M059J (cell line): ENCODE measurements at places on chromosomes 1 and 21. TPM values are rescaled to one million over a fixed set of nuclear protein-coding genes. Genes with fewer than 3 reads are reported as not detected.

GRCh38 chr1:91015794-91016550, 5.9 kb downstream of the ZNF644 start:
- DNase-seq = peak; percentile 37

GRCh38 chr1:228743405-228743804, 8.1 kb downstream of the RHOU start:
- DNase-seq = no peak

DNA sequence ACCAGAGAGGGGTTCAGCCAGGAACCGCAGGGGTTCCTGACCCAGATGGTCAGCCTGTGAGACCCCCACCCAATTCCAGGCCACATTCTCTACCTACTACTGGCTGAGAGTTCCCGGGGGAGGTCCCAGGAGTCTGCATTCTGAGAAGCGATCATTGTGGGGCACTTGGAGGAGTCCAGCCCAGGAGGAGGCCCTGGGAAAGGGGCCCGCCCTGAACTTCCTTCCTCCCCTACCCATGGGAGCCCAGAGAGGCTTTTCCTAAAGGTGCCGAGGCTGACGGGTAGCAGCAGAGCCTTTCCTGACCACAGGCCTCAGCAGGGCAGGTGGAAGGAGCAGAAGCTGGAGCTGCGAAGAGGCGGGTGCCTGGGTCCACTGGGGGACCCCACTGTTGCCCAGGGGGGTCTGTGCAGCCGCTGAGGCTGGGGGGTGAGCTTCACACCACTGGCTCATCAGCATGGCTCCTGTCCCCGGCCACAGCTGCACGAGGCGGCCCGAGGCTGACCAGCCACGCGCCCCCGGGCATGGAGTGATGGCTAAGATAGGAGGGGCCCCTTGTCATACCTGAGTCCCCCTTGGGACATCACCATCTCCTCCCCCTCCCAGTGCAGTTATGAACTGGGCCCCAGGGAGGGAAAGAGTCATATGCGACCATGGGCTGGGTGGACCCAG, 127.7 kb downstream of the PRDM16 start:
- DNase-seq = no peak

DNA sequence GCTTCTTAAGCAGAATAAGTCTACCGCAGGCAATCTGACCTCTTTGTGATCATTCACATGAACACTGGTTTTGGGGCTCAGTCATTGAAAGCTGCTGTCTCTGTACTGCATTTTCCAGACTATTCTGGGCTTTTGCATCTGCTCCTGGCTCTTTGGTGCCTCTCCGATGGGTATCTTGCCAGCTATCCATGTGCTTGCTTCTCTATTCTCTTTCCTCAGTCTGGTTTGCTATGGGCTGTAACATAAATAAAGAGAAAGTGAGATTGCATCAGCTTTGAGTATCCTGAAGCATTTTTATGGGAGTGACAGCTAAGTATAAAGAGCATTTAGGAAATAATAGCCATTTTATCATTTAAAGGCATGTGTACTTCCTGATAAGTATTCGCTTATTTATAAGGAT, 70.7 kb downstream of the C1orf21 start:
- DNase-seq = peak; percentile 3

DNA sequence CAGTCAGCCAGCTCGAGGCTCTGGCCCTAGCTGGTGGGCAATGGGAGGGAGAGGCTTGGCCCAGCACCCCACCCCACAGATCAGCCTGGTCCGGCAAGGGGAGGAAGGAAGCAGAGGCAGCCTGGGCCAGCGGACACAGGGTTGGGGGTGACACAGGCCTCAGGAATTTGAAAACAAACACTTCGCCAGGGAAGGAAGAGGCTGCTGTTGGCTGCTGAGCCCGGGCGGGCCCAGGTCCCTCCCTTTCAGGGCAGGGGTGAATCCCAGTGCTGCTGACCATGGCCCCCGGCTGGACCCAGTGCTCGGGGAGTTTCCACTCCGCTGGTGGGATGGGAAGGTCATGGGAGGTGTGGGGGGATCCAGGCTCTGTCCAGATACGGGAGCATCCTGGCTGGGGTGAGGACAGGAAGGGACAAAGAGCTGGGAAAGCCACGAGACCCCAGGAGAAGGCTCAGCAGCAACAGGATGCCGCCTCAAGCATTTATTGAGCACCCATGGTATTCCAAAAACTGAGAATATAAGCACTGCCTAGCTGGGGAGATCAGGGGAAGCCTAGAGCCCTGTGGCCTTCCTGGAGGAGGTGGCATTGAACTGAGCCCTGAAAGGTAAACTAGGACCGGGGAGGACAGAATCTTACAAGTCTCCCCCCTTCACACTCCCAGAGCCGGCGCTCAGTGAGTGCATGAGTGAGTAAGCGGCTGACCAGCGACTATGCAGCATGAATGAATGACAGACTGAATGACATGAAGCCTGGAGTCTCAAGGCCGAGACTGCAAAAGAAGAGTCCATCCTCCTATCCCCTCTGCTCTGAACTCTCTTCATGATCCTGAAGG, 26.2 kb upstream of the EPHA2 start:
- DNase-seq = peak; percentile 96

- no peak for DNase-seq
These were observed 5.7 kb downstream of the F3 start for GRCh38 chr1:94535879-94536278.

- no peak for DNase-seq
These were observed 16.9 kb upstream of the IGFN1 start for GRCh38 chr1:201173736-201174135.

GRCh38 chr1:22143065-22144033, at the start of gene WNT4:
Gene WNT4 (minus strand): TSS chr1:22143097. CDS start chr1:22142922, 175 bp downstream.
- DNase-seq = peak; percentile 48

DNA sequence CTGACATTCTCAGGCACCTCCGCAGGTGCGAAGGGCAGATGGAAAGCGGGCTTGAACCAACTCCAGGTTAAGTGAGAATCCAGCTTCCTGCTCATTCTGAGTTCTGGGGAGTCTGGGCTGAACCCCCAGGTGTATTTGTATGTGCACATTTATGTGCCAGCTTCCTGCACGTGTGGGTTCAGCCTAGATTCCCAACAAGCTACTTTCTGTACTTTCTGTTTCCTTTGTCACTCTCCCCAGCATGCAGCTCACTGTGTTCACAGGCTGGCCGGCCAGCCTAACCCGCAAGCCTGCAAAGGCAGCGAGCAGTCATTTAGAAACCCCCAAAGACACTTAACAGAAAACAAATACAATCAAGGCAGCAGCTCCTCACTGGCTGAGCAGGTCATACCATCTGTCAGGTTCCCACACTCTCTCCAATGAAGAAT, 1.3 kb upstream of the IL19 start:
- no peak for DNase-seq

DNA sequence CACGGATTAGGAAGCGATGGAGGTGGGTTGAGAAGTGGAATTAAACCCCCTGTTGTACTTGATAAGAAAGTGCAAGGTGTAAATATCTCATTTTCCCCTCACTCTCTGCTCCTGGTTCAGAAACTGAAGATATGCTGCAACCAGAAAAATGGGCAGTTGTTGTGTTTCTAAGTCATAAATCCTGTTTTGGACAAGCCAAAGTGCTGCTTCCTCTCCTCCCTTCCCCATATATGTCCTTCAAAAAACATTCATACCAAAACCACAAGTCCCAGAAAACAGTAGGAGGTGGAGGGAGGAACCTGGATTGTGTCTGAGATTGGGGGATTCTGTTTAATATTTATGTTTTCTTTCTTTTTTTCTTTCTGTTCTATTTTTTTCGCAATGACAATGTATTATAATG, 13.6 kb upstream of the ZNF362 start:
- peak; percentile 14 for DNase-seq

- DNase-seq = no peak
These were observed 2.6 kb downstream of the MRPS6 start for GRCh38 chr21:34075760-34076660.

DNA sequence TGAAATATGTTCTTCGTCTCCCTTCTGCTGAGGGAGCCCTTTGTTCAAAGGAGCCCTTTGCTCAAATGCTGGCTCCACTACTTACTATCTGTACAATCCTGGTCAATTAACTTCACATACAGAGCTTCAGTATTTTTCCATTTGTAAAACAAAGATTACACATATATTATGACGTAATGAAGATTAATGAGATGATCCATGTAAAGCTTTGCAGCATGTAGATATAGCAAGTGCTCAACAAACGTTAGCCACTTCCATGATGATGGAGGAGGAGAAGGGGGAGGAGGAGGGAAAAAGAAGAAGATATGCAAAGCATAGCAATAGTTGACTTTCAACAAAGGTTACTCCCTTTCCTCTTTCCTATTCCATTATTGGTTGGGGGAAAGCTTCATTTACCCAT, 10.1 kb upstream of the DDAH1 start:
- DNase-seq = no peak

DNA sequence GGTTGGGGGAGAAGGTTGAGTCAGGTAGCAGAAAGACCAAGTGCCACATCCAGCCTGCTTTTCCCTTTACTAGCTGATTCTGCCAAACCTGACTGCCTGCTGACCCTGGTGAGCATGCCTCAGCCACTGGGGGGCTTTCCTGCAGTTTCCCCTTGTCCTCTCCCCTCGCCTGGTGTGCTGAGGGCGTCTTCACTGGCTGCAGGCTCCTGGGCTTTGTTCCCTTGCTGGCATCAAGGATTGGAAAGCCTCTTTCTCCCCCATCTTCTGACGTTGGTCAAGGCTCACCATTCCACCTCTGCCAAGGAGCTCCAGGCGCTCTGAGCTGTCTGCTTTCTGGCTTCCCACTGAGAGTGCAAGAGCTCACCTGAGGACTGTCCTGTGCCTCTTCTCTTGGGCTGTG, 28.4 kb downstream of the MAN1C1 start:
- DNase-seq = no peak

DNA sequence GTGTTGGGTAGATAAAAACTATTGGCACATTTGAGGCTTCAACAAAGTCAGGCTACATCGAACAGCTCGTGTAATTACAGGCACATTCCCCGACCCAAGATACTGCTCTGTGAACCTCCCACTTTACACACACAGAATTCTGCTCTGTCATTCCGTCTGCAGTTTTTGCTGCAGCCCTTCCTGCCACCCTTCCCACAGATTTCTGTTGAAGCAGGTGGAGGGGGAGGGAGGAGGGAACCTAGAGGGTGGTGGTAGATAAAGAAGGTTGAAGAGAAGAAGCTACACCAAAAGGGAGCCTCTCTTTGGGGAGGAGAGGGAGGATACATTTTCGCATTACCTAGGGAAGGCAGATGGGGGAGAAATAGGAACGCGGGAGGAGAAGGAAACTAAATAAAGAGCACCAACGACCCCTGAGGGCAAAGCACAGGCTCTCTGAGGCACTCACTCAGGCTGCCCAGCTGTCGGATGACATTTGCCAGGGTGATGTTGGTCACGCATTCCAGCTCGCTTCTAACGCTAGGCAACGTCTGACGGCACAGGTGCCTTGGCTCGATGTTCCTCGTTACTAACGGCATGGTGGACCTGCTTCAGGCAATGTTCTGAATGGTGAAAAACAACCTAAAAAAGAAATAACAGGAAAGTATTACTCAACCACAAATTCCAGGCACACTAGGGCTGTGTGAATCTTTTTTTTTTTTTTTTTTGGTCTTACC, 36.0 kb downstream of the GPR3 start:
- no peak for DNase-seq

GRCh38 chr1:81305997-81306452, 494.7 kb upstream of the ADGRL2 start:
- DNase-seq = peak; percentile 36

GRCh38 chr21:45109831-45110492, 35.6 kb downstream of the ADARB1 start:
- DNase-seq = peak; percentile 54

DNA sequence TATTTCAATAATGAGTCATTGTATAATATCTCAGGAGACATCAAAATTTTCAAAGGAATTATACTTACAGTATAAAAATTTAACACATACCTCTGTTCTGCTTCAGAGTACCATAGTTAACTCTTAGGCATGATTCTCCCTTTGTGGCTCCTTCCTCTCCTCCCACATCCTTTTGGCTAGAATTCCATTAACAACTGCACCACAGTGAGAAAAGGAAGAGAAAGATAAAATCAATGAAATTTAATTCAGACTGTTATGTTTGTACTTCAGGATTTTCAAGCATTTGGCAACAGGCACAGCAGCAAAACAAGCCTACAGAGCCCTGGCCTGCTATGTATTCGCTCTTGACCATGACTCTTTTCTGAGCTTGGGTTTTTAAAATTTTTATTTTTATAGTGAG, 57.2 kb upstream of the SGIP1 start:
- DNase-seq = peak; percentile 77

DNA sequence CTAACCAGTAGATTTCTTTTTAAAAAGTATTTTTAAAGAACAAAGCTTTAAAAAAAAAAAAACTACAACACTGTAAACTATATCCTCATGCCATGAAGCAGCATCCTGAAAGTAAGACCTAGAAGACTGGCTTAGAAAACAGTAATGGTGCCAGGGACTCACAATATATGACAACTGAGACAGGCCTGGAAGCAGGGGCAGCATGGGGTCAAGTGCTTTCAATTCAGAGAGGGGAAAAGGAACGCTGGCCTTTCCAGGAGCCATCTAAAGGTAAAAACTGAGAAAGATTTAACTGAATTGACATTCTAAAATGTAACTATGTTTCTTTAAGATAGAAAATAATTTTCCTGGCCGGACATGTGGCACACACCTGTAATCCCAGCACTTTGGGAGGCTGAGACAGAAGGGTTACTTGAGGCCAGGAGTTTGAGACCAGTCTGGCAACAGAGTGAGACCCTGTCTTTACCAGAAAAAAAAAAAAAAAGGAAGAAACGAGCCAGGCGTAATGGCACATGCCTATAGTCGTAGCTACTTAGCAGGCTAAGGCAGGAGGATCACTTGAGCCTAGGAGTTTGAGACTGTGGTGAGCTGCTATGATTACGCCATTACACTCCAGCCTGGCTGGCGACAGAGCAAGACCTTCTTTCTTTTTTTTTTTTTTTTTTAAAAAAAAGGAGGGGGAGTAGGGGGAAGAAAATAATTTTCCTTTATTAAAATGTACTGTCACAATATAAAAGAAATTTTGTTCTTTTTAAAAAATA, 54.1 kb downstream of the SLC35D1 start:
- DNase-seq = no peak

GRCh38 chr1:38958967-38959366, 17.3 kb upstream of the RHBDL2 start:
- peak; percentile 84 for DNase-seq

DNA sequence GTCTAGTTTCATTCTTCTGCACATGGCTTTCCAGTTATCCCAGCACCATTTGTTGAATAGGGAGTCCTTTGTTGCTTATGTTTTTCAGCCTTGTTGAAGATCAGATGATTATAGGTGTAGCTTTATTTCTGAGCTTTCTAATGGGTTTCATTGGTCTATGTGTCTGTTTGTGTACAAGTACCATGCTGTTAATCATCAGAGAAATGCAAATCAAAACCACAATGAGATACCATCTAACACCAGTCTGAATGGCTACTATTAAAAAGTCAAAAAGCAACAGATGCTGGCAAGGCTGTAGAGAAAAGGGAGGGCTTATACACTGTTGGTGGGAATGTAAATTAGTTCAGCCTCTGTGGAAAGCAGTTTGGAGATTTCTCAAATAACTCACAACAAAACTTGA, 321.5 kb upstream of the PTBP2 start:
- DNase-seq = peak; percentile 73

The PLEKHM2 gene
- 35.3 and 59.1 TPM in 2 replicates for total RNA-seq

The FLG2 gene
- total RNA-seq = not detected in 2 replicates

The C1orf74 gene
- 4.0 and 5.7 TPM in 2 replicates for total RNA-seq

The CLDN19 gene
- not detected in 2 replicates for total RNA-seq

The IVL gene
- total RNA-seq = not detected in 2 replicates

The HCN3 gene
- total RNA-seq = 0.66 and 1.7 TPM in 2 replicates

The TENT5C gene
- 4.5 and 6.3 TPM in 2 replicates for total RNA-seq

The HORMAD1 gene
- not detected in 2 replicates for total RNA-seq

The KMO gene
- 0.27 TPM in 1 of 2 replicates, not detected in the other for total RNA-seq
